ENCODE measurements at places on chromosomes 4 and X.
A peak's percentile ranks its signal among the peaks of the same experiment; 100 is the strongest.

DNA sequence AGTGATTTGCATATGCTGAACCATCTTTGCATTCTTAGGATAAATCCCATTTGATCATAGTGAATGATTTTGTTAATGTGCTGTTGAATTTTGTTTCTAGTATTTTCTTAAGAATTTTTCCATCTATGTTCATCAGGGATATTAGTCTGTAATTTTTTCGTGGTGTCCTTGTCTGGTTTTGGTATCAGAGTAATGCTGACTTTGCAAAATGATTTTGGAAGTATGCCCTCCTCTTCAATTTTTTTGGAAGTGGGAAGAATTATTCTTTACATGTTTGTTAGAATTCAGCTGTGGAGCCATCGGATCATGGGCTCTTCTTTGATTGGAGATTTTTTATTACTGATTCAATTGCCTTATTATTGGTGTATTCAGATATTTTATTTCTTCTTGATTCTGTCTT is 54.0 kb upstream of the TRO start:
- DNase-seq = no peak

DNA sequence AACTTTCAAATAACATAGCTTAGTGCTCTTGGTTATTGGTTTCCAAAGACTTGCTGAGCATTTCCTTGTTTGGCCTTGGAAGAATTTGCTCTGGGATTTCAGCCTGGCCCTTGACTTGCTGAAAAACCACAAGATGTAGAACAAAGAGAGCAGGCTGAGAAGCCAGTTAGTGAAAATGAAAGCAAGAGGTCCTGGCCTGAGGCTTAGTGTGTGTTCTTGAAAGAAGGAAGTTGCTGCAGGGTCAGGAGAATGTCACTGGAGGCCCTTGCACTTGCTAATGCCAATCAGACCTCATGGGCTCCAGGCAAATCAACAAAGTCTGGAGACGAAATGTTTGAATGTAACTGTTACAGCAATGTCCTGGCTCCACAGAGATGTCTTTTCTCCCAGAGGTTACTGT is 79.4 kb downstream of the SYNPO2 start:
- peak; percentile 90 for DNase-seq

- DNase-seq = no peak
Observed at GRCh38 chrX:15929194-15929593, 74.6 kb upstream of the AP1S2 start.

- no peak for DNase-seq
Observed at GRCh38 chrX:106875151-106875550, 28.0 kb downstream of the RIPPLY1 start.

All from stromal cell of bone marrow (primary cell).